ENCODE measurements at places on chromosomes 11 and 22.

GRCh38 chr22:34019190-34019845 lies 99.0 kb upstream of the LARGE1 start:
- no peak for DNase-seq

DNA sequence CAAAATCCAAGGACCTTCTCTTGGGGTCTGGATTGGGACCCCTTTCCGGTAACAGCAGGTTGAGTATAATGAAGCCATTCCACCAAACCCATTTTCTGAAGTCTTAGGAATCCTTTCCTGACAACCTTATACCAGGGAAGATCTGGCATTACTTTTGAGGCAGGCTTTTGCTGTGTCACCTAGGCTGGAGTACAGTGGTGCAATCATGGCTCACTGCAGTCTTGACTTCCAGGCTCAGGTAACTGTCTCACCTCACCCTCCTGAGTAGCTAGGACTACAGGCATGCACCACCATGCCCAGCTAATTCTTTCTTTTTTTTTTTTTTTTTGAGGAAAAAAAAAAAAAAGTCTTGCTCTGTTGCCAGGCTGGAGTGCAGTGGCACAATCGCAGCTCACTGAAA lies 55.8 kb upstream of the TREH start:
- no peak for DNase-seq

- peak; percentile 78 for DNase-seq
Observed at GRCh38 chr22:20979243-20979809, 2.8 kb upstream of the LZTR1 start.

DNA sequence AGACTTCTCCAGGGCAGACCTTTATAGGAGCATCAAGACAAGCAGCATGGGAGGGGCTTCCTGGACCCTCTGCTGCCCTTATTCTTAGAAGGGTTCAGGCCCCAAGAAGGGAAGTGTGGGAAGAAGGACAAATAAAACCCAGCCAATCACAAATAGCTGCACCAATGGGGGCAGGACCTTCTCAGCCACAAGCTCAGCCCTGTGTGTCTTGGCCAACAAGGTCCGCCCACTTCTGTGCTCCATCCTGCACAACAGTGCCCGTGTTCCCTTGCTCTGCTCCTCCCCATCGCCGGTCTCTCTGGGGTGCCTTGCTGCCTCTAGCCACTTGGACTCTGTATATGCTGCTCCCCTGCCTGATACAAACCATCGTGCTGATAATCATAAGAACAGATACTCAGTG lies 86.1 kb downstream of the NAT10 start:
- DNase-seq, result no peak

DNA sequence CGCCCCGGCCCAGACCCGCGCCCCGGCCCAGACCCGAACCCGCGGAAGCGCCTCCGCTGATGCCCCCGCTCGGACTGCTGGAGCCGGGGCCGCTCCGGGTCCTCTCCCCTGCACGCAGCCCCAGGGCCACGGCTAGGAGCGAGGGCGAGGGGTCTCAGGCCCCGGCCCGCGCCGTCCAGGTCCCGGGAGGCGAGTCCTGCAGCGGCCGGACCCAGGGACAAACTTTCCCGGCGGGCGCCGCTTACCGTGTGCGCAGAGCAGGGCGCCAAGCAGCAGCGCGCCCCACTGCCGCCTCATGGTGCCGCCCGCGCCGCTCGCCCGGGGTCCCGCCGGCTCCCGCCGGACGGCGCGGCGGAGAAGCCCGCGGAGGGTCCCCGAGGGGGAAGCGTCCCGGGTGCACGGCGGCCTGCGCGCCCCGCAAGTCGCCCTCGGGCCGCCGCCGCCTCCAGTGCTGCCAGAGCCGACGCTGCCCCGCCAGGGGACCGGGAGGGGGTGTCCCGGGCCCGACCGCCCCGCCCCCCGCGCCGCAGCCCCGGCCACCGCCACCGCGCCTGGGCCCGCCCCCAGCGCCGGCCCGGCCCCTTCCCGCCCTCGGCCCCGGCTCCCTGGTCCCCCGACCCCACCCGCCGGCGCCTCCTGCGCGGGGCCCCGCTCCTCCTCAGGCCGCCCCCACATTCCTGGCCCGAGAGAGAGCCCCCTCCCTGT lies at the start of gene LRP4:
Gene LRP4 (minus strand): TSS at position 468 of the 705 bp plus-strand sequence. CDS start 171 bp downstream, at position 297.
- DNase-seq, result peak; percentile 57

GRCh38 chr11:78311702-78312371 lies 105.8 kb downstream of the GAB2 start:
- no peak for DNase-seq

- peak; percentile 68 for DNase-seq
Observed at GRCh38 chr22:39325392-39325932, 6.0 kb upstream of the RPL3 start.

DNA sequence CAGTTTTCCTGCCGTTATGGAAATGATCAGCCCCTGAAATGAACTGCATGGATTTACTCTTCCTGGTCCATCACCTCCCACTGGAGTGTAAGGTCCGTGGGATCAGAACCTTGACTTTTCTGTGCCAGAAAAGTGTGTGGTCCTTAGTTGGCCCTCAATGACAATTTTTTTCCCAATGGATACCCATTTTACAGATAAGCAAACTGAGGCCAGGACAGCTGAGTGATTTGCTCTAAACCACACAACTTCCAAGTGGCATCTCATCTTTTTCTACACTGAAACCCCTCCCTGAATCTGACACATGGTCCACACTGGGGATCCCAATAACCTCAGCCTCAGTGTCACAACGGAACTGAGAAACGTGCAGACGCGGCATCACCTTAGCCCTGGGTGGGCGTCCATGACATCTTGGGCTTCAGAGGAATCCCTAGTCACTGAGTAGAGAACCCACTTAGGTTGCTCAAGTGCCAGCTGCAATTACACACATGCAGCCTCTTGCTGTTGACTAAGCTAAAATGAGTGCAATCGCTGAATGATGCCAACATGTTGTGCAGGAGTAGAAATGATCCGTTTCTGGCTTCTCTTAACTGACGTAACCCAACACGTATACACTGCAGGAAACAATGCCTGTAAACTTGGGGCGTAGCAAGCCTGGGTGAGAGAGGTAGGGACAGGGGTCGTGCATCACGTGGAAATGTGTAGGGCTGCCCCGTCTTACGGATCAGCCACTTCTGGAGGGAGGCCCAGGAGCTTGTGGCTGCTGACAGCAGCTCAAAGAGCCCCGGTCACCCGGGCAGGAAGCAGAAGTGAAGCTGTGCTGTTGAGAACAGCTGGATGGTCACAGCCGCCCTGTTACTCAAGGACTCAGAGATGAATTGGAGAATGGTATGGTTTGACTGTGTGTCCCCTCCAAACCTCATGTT lies 136.3 kb downstream of the SHANK2 start:
- DNase-seq, result no peak

- no peak for DNase-seq
Observed at GRCh38 chr11:44695169-44695833, 31.5 kb upstream of the TSPAN18 start.

DNA sequence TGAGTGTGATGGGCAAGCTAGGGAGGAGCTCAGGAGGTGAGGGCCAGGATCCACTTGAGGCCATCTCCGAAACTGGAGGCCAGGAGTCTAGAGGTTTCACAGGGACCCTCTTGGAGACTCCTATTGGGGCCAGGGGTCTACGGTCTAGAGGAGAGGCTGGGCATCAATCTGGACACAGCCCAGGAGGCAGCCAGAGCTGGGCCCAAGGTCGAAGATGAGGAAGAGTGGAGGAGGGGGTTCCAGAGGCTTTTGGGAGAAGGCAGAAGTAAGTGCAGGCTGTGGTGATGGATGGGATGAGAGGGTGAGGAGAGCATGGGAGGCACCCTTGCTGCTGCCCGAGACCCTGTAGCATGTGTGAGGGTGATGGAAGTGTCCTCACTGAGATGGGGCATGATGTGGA lies 56.6 kb downstream of the LRRC32 start:
- DNase-seq, result no peak

DNA sequence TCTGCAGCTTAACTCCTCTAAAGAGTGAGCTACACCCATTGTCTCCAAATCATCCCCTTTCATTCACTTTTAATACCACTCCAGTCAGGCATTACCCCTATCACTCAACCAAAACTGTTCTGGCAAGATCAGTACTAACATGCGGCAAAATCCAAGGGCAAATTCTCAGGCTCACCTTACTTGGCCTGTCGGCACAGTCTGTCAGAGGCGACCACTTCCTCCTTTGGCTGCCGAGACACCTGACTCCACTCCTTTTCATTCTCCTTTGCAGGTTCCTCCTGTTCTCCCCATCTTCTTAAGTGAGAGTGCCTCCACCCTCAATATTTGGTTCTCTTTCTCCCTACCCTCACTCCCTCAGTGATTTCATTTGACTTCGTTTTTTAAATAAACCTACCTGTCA lies 4.2 kb downstream of the C11orf91 start:
- DNase-seq, result no peak

DNA sequence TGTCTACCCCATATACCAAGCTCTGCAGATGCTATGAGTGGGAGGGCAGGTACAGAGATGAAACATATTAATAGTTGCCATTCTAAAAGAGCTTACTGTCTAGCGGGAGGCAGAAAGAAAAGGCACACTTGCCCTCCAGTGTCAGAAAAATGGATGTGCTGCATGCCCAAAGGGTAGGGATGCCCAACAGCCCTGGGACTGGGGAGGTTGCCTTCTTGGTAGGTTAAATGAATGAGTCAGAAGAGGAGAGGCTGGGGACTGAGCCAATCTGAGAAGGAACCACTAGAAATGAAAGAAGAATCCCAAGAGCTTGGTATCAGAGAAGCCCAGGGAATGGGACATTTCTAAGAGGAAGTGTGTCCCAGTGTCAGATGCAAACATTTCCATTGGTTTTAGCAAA lies 1.2 kb downstream of the BIRC3 start:
- DNase-seq, result peak; percentile 59

GRCh38 chr11:73317373-73317772 lies 9.3 kb downstream of the ARHGEF17 start:
- DNase-seq, result no peak

DNA sequence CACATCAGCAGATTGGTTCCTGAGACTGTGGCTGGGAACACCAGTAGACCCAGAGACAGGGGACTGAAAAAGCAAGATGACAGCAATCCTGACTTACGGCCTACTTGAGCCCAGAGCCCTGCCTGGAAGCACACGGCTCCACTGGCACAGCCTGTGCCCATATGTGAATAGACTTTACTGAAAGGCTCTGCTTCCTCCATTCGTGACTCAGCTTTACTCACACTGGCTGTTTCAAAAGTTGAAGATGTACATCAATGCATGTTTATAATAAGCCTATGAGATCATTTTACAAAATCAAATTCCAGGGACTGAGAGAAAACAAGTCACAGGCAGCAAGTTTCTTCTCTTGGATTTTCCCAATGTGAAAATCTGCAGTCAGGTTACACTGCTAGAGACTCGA lies 134.6 kb upstream of the TEAD1 start:
- peak; percentile 97 for DNase-seq

DNA sequence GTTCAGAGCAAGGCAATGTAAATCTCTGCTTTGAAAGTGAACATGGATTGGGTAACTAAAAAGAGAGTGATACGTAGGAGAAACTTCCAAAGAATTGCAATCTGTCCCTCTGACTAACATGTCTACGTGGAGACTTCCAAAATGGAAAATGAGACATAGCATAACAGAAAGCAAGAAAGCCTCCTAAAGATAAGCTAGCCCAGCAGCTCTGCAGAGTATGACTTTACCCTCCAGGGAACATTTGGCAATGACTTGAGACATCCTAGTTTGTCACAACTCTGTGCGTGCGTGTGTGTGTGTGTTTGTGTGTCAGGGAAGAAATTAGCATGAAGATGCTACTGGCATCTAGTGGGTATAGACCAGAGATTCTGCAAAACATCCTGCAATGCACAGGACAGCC lies 817.4 kb downstream of the NTM start:
- peak; percentile 23 for DNase-seq

- DNase-seq, result no peak
Observed at GRCh38 chr22:40081662-40082061, 86.9 kb downstream of the FAM83F start.

DNA sequence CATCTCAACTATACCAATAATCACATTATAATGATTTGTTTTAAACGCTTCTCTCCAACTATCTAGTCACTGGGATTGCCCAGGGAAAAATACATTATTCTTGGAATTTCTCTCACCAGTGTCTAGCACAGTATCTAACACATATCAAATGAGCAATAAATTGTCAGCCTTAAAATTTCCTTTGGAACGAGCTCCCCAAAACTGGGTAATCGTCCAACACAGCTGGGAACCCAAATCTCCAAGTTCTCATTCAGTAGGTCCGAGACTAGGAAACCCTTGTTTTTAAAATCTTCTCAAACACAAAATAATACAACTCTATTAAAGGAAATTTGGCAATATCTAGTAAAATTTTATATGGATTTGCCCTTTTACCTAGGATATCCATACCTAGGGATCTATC lies 327.8 kb upstream of the ARHGAP42 start:
- DNase-seq, result no peak

GRCh38 chr11:91081440-91082043 lies 858.7 kb upstream of the CHORDC1 start:
- peak; percentile 46 for DNase-seq

DNA sequence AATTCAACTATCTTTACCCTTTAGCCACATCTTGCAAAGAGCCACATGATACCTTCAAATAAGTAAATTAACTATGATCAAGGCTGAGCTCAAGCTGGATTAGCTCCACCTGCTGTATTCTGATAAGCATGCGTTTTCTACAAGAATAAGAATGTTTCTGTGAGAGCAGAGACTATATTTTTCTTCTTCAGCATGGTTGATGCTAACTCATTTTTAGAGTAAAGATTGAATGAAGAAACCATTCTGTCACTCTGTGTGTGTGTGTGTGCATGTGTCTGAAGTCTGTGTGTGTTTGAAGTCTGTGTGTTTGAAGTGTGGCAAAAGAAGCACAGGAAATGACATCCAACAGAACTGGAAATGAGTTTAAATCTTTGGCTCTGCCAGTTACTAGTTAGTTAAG lies 12.0 kb upstream of the LAYN start:
- peak; percentile 41 for DNase-seq

DNA sequence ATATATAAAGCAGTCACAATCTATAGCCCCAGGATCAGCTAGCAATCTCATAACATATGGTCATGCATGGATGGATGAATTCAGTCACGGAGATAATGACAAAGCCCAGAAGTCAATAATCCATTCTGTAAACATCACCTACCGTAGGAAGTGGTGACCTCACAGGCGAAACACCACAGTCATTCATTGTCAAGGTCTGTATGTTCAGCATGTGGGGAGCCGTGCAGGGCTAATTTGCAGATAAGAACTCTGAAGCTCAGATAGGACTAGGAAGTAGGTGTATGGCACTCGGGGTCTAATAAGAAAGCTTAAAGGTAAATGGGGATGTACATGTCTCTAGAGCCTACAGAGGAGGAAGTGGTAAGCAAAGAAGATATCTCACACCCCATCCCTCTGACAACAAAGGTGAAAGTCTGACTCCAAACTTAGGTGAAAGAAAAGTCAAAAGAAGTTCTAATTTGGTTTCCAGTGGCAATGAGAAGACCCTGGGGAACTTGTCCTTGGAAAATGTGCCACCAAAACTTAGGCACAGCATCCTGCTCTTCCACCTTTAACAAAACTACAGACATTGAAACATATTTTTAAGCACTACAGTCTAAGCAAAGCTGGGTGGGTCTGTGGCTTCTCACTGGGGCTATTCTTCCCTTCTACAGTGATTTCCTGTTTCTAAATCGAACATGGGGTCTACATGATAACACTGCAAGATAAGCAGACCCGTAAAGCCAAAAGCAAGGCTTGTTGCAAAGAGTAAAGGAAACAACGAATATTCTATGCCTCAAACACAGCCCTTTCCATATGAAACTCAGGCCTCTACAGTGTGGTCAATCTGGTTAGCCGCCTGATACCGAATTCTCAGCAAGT lies 5.2 kb downstream of the CRTAM start:
- no peak for DNase-seq
